ENCODE measurements at places on chromosomes 13 and 19.

DNA sequence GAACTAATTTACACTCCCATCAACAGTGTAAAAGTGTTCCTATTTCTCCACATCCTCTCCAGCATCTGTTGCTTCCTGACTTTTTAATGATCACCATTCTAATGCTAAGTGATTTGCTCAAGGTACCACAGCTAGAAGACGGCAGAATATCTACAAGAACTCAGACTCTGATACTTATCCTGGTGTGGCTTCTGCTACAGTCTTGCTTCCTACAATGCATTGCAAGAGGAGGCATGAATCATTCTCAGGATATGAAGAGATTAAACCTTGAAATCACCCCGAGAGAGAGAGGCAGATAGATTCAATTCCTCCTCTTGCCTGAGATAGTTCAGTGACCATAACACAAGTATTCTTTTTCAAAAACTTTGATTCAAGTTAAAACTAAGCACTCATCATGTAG lies 306.4 kb downstream of the TBC1D4 start:
- no peak for DNase-seq

DNA sequence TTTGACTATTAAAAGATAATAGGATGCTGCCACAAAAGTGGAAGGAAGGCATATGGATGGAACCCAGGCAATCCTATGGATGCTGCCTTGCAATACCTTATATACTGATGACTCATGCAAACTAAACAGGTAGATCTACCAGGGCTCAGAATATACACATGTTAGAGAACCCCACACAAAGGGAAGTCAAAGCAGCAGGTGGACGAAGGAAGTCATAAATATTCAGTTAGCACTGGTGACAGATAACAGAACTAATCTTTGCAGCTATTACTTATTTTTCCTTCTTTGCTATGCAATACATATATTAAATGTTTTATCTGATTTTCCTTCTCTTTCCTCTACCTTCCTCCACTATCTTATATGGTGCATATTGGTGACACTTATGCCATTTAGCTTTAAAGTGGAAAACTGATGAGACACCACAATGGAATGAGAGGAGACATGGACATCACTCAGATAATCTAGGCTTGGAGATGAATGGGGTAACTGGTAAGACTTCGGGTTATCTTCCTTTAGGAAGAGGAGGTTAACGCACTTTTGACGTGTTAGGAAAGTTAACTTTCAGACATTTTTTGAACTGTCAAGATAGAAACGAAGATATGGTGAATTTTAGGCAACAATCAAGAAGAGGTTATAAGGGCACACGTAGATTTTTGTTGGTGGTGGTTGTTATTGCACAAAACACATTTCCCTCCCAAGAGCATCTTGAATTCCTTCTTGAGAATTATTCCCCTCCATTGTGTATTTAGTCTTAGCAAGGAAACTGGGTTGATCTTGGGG lies 39.8 kb upstream of the MBNL2 start:
- DNase-seq: no peak

GRCh38 chr13:76245211-76245610 lies 609.1 kb downstream of the LMO7 start:
- no peak for DNase-seq

GRCh38 chr19:16628984-16629691 lies 1.1 kb upstream of the MED26 start:
- DNase-seq: peak; percentile 22

GRCh38 chr19:5806133-5806489 lies 1.2 kb downstream of the NRTN start:
- no peak for DNase-seq

GRCh38 chr13:69243366-69243765 lies 864.3 kb upstream of the ATXN8OS start:
- DNase-seq: no peak

Data from LoVo (cell line).